IMR-90 (cell line): ENCODE measurements at places on chromosomes 5 and 9. TPM values are rescaled to one million over a fixed set of nuclear protein-coding genes. Genes with fewer than 3 reads are reported as not detected.

Gene BNC2
- 37.8 and 45.2 TPM in 2 replicates for total RNA-seq

DNA sequence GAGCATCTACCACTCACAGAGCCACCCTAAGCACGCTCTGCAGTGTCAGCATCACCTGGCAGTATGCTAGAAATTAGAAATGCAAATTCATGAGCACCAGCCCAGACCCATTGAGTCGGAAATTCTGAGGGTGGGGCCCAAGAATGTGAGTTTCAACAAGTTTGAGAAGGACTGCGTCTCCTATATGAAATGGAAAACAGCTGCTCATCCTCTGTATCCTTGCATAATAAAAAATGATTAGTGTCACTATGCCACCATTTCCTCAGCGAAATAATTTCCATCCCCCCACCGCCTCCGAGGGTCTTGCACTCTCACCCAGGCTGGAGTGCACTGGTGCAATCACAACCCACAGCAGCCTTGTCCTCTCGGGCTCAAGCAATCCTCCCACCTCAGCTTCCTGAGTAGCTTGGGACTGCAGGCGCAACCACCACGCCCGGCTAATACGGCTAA lies 1.3 kb upstream of the IQGAP2 start:
- no peak for DNase-seq
- peaks cover 43% of the 10 kb centered on the region for H3K27me3 ChIP-seq
- H3K27ac ChIP-seq = no peak overlapping the region
- H3K4me1 ChIP-seq = no peaks in the 10 kb centered on the region

Gene PRR16
- total RNA-seq = 9.9 and 10.6 TPM in 2 replicates

Gene SPINK7
- total RNA-seq = not detected in 2 replicates

Gene MAP1B
- total RNA-seq = 183 and 212 TPM in 2 replicates

Gene KIF12
- total RNA-seq = not detected in 2 replicates

Gene WNK2
- total RNA-seq = not detected in 2 replicates

DNA sequence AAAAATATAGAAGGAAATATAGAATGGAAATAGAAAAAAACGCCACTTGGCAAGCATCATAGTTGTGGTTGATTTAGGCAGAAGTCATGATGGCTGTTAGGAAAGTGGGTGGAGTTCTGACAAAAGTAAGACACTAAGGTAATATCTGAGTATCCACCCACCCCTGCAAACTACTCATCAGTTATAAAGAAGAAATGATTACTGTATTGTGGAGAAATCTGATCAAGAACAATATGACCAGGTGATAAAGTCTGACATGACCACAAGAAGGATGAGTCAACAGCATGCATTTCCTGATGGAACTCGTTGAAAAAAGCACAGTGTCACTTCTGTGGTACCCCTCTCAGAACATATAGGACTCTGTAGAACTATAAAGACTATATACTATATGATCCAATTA lies 343.4 kb upstream of the PAPPA start:
- H3K27me3 ChIP-seq = no peaks in the 10 kb centered on the region
- no peak overlapping the region for H3K4me3 ChIP-seq
- no peaks in the 10 kb centered on the region for H3K36me3 ChIP-seq
- no peak overlapping the region for H3K27ac ChIP-seq

DNA sequence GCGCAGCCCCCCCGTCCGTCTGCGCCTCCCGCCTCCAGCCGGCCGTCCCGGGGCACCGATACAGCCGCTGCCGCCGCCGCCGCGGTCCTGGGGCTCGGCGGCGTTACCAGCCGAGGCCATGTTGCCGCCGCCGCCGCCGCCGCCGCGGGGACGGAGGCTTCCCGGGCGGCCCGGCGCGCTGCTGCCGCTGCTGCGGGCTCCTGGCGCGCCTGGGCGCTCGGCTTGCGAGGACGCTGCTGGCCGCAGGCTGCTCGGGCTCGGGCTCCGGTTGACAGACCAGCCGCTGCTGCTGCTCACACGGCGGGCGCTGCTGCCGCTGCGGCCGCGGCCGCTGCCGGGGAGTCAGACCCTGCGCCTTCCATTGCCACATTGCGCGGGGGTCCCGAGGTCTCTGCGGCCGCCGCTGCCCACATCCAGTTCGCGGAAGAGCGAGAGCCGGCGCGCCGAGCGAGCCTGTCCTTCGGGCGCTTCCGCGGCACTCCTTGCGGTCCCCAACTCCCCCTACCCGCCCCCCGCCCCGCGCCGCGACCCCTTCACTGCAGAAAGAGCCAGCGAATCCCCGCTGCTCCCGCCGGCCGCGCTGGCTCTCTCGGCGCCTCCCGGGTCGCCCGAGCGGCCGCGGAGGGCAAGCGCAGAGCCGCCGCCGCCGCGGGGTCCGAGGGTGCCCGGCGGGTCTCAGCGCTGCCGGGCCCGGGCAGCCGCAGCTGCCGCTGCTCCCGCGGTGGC lies 8.4 kb downstream of the PTCH1 start:
- no peak for DNase-seq
- peak overlapping the region; percentile 84 for H3K4me3 ChIP-seq
- peak overlapping the region; percentile 88 for H3K27ac ChIP-seq
- H3K4me1 ChIP-seq = peaks cover 9% of the 10 kb centered on the region

Gene SLC34A3
- not detected in 2 replicates for total RNA-seq

GRCh38 chr5:41869724-41870626 lies at the start of gene OXCT1:
Gene OXCT1 (minus strand): TSS chr5:41870425. CDS start chr5:41870358, 67 bp downstream.
- no peaks in the 10 kb centered on the region; the same call in 1 of the 2 replicates for H3K36me3 ChIP-seq
- peak within 1 kb of the TSS; percentile 95 for H3K4me3 ChIP-seq
- peak within 1 kb of the TSS; percentile 83 for H3K27ac ChIP-seq
- DNase-seq = peak; percentile 80

Gene DAPK1
- total RNA-seq = under 0.01 TPM in 2 replicates

Gene LHX3
- not detected in 2 replicates for total RNA-seq

- H3K27me3 ChIP-seq = no peaks in the 10 kb centered on the region
- H3K4me1 ChIP-seq = no peaks in the 10 kb centered on the region
- no peak for DNase-seq
- H3K27ac ChIP-seq = no peak overlapping the region
- no peaks in the 10 kb centered on the region for H3K36me3 ChIP-seq
Observed at GRCh38 chr5:30698217-30698616, 495.3 kb upstream of the CDH6 start.

Gene ITK
- not detected in 2 replicates for total RNA-seq

DNA sequence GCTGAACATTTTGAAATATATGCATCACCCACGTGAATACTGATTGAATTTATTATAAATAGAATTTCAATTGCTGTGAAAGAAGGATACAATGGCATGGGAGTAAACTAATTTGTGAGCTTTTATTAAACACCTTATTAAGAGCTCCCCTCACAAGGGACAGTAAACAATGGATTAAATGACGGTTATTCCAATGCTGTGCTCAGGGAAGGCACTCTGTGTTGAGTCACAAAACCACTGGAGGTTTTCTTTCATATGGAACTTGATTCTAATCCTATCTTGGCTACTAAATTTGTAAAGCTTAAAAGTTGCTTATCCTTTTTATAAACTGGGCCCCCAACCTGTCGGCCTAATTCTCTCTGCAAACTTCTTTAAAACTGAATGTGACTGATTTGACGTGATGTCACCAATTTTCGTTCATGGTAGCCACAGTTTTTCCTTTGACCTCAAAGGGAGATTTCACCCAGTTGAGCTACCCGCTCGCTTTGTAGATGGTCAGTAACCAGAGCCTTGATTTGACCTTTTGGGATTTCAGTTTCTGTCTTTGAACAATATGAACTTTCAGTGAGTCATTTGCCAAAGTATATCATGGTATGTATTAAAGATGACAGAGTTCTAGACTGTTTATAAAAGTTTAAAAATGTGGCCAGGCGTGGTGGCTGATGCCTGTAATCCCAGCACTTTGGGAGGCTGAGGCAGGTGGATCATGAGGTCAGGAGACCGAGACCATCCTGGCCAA lies 61.3 kb upstream of the PIK3R1 start:
- no peak for DNase-seq
- H3K27me3 ChIP-seq = no peaks in the 10 kb centered on the region
- H3K36me3 ChIP-seq = no peaks in the 10 kb centered on the region
- H3K4me3 ChIP-seq = no peak overlapping the region

Gene MYOZ3
- total RNA-seq = under 0.01 TPM in 2 replicates

DNA sequence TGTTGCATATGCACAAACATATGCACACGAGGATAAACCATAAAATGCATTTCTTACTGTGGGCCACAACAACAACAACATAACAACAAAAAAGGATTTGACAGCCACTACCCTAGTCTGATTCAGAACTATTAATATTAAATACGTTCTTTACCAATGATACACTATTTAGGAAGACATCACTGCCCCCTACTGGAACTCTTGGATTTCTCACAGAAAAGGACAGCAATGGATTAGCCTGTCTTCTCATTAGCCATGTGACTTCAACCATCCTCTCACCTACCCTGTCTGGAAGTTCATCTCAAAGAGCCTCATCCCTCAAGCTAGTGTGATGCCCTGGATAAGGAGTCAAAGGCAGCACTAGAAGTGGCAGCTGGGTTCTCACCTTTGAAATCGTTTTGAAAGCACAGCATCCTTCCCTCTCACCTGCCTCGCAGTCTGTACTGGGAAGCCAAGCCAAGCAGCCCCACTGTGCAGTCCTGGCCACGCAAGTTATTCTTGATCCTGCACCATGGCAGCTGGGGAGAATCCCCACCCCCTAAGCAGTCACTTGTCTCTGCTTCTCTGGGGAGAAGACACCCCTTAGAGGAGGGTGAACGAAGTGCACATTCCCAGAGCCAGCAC lies 64.6 kb downstream of the SH3TC2 start:
- no peak overlapping the region for H3K4me3 ChIP-seq
- no peak overlapping the region for H3K27ac ChIP-seq
- no peaks in the 10 kb centered on the region for H3K27me3 ChIP-seq
- peak; percentile 75 for DNase-seq
- peaks cover 11% of the 10 kb centered on the region for H3K4me1 ChIP-seq

DNA sequence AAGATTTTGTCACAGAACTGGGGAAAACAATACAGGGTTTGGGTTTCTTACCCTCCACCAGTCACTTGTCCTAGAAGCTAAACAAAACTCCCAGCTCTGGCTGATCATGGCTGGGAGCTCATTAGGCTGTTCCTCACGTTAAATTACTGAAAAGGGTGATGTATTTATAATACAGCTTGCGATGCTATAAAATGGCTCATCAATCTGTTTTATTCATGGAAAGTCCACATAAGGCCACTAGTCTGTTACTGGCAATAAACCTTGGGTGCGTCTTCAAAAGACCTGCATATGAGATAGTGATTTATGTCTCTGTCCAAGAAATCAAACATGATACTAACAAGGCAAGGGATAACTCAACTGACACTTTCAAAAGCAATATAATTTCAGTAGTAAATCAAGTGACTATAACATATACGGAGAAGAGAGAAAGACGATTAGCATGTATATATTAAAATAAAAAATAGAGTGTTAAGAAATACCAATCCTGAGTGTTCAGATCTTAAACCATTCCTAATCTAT lies 219.0 kb downstream of the BNC2 start:
- no peak overlapping the region for H3K27ac ChIP-seq
- DNase-seq = no peak
- H3K27me3 ChIP-seq = no peaks in the 10 kb centered on the region

DNA sequence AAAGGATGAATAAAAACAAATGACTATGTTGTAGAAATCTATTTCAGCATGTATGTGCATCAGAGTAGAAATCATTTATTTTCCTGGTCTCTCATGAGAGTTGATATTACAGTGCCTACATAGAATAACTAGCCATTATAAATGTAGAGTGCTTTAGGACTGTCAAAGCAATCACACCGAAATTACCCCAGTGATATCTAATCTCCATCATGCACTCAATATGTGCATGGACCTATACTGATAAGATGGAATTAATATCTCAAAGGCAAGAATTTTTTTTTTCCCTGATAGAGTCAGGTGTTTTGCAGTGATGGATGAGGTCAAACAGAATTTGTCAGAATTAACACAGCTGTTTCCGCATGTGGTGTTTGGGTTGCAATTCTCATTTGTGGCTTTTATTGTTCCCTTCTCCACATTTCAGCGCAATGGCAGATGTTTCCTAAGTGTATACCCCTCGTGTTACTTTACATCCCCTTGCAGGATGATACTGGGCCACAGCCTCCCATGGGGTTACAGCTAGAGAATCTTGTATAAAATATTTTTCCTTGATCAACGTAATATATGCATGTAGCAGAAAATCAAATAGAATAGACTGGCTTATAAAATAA lies 298.8 kb downstream of the RASEF start:
- H3K27me3 ChIP-seq = no peaks in the 10 kb centered on the region; the same call in 1 of the 2 replicates
- H3K36me3 ChIP-seq = no peaks in the 10 kb centered on the region
- DNase-seq = no peak

GRCh38 chr5:150105928-150106615 lies 19.7 kb upstream of the CSF1R start:
- H3K36me3 ChIP-seq = no peaks in the 10 kb centered on the region
- peaks cover 14% of the 10 kb centered on the region for H3K4me1 ChIP-seq

- H3K36me3 ChIP-seq = no peaks in the 10 kb centered on the region
- peaks cover 2% of the 10 kb centered on the region; the same call in 1 of the 2 replicates for H3K27me3 ChIP-seq
- H3K4me3 ChIP-seq = no peak overlapping the region
- no peak overlapping the region for H3K27ac ChIP-seq
Observed at GRCh38 chr9:7266911-7267595, 509.3 kb downstream of the KDM4C start.

DNA sequence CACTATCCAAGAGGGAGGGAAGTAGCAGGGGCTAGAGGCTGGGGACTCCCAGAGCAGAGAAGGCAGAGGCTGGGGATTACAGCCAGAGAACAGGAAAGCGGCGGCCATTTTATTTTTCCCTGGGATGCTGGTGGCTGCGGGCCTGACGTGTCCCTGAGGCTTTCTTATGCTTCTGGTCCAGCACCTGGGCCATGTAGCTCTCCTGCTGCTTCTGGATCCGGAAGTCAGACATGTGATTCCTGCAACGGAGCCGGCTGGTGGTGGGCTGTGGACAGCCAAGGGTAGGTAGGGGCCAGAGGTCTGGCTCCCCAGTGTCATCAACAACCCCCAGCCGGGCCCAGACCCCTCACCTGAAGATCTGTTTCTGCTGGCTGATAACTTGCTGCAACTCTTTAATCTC lies 1.8 kb upstream of the PROB1 start:
- H3K36me3 ChIP-seq = no peaks in the 10 kb centered on the region
- H3K27me3 ChIP-seq = peaks cover 28% of the 10 kb centered on the region
- H3K27ac ChIP-seq = no peak overlapping the region
- H3K4me1 ChIP-seq = peaks cover 2% of the 10 kb centered on the region; the same call in 1 of the 2 replicates
- DNase-seq = no peak
